ENCODE measurements at places on chromosomes 7 and 10.

- no peak for DNase-seq
Measured at GRCh38 chr7:13032576-13032975, 345.1 kb downstream of the ARL4A start.

- no peak for DNase-seq
Measured at GRCh38 chr10:117370205-117370604, 5.0 kb downstream of the PDZD8 start.

DNA sequence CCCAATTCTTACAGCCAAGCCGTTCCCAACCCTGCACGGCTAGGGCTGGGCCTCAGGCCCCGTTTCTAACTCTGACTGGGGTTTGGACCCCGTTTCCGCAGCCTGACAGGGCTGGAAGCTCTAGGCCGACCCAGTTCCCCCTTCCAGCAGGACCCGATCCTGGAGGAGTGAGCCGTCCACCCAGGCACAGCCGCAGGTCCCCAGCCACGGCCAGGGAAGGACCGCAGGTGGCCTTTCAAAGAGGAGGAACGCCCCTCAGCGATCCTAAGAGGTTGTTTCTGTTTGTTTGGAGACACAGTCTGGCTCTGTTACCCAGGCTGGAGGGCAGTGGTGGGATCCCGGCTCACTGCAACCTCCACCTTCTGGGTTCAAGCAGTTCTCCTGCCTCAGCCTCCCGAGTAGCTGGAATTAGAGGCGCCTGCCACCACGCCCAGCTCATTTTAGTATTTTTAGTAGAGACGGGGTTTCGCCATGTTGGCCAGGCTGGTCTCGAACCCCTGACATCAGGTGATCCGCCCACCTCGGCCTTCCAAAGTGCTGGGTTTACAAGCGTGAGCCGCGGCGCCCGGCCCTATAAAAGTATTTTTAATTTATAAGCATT lies 778 bp upstream of the GET4 start:
- DNase-seq, result no peak

- DNase-seq, result no peak
Measured at GRCh38 chr10:12019283-12019971, 23.2 kb downstream of the UPF2 start.

DNA sequence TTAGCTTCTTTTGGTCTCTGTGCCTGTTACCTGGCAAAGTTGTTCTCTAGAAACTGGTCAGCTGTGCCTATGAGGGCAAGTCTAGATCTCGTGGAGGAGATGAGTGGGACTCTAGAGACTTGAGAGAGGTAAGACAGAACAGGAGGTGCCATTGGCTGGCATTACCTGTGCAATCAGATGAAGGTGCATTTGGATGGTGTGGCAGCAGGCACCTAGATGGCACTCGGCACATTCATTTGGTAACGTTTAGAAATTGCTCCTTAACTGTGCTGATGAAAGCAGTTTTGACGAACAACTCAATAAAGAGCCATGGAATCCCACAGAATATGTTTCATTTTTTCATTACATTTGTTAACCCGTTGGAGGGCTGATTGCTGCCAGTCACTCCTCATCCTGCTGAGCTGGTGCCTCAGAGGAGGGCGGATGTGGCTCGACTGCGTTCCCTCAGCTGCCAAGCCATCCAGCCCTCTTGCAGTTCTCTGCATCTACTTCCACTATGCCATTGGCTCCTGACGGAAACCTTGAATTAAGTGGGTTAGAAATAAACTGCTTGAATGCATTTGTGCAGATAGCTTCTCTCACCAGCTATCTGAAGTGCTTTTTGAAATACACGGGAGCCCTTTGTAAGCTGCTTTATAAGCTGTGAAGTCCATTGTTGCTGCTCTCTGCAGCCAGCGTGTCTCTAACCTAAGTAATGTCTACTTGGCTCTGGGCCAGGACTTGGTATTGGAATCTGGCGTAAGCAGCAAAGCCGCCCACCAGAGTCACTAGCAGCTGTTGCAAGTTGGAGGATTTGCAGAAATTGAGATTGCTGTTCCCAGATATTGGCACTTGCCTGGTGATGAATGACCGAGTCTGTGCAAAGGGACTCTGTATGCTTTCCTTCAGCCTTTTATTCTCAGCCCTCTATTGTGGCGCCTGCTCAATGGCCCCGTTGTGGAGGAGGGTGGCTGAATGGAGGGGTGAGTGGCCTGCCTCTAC lies 87.4 kb downstream of the LRRC4 start:
- no peak for DNase-seq

DNA sequence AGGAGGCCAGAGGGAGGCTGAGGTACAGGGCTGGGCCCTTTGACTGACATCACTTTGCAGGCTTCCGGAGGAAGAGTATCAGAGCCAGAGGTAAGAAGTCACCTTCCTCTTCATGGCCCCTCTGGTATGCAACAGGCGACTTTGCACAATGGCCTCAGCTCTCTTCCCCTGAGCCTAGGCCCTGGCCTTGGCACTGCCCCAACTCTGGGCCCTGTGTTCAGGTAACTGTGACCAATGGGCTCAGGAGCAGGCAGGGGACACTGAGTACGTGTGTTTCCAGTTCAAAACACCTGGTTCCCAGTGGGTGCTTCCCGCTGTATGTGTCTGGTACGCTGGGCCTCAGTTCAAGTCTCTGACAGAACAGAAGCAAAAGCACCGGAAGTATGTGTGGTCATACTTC lies 12.1 kb upstream of the PAX2 start:
- DNase-seq, result no peak

- no peak for DNase-seq
Measured at GRCh38 chr7:55239406-55239805, 125.7 kb upstream of the LANCL2 start.

- DNase-seq, result no peak
Measured at GRCh38 chr10:49618821-49619220, 5.0 kb downstream of the CHAT start.

DNA sequence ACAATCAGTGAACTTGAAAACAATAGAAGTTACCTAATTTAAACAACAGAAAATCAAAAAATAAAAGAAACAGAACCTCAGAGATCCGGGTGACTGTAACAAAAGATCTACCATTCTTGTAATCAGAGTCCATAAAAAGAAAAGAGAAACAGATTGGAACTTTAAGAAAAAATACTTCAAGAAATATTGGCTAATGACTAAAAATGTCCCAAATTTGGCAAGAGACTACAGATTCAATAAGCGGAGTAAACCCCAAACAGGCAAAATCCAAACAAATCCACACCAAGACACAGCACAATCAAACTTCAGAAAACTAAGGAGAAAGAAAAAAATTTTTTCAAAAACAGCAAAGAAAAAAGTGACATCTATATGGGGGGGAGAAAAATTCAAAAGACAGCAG lies 15.1 kb downstream of the GSAP start:
- DNase-seq, result no peak
